Renal pelvis (tissue), 12 donors: ENCODE measurements at places on chromosomes 1 and 21. TPM values are rescaled to one million over a fixed set of nuclear protein-coding genes. Genes with fewer than 3 reads are reported as not detected.

DNA sequence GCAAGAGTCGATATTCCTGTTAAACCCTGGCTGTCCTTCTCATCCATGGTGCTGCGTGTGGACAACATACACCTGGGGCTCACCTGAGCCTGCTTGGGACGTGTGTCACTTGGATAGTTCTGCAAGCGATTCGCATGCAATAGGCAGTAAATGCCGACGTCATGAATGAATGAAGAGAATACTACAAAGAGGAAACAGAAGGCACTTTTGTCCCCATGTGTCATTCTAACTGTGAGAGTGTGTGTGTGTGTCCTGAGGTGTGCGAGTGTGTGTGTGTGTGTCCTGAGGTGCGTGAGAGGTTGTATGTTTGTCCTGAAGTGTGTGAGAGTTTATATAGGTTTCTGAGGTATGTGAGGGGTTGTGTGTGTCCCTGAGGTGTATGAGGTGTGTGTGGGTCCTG lies 647 bp upstream of the TCP10L start:
- DNase-seq = no peak

DNA sequence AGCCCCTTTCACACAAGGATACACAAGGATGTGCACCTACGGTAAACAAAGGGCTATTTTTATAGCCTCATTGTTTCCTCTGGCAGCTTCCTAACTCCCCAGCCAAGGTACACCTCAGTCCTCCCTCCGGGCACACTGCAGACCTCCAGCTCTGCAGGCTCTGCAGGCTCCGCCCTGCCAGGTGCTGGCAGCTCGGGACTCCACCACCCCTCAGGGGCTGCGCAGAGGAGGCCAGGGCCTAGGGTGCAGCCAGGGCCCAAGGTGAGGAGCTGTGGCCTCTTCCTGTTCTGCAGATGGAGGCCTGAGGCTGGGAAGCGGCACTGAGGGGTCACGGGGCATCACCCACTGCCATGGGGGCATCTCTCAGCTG lies 19.8 kb upstream of the CLSTN1 start:
- no peak for DNase-seq

GRCh38 chr1:22056936-22057335 lies 4.4 kb downstream of the CDC42 start:
- no peak for DNase-seq

- no peak for DNase-seq
Measured at GRCh38 chr1:164534863-164535610, 23.9 kb upstream of the PBX1 start.

DNA sequence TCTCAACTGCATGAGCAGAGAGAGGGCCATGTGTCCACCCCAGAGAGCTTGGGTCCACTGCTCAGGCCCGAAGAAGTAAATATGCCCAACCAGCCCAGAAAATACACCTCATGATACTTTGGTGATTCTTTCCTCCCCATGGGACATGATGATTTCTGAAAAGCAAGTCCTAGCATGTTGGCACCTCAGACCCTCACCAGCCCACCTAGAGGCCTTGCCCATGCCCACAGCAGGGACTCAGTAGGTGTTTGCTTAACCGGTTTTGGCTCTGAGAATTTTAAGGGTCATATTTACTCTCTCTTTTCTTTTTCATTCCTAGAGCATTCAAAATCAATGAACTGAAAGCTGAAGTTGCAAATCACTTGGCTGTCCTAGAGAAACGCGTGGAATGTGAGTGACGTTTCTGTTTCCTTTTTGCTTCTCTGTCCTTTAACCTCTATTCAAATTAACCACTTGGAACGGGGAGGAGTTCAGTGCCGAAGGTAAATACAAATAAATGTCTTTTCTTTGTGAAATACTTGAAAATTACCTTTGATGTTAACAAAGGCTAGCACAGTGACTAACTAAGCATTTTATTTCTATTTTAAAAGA lies 79.7 kb downstream of the PDE9A start:
- DNase-seq = no peak

GRCh38 chr1:175564119-175564518 lies 179.3 kb downstream of the TNR start:
- DNase-seq = no peak

GRCh38 chr1:147853391-147853790 lies 49.2 kb upstream of the GJA8 start:
- no peak for DNase-seq

DNA sequence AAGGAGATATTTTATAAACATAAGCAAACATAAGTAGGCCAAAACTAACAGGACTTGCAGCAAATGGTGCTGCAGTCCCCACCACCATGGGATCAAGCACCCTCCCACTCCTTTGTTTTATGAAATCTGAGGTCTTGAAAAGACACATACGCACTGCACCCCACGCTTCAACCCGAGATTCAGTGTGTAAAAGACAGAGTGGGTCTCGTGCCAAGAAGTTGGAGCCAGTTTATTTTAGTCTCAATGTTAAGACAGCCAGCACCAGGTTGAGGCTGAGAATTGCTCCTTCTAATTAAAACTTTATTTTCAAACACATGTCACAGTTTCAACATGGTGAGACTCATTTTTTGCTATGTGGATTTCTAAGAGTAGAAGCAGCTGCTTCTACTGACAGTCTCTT lies 139.1 kb upstream of the TIAM1 start:
- DNase-seq = no peak

- DNase-seq = no peak
Measured at GRCh38 chr1:168379104-168379860, 98.6 kb downstream of the TBX19 start.

DNA sequence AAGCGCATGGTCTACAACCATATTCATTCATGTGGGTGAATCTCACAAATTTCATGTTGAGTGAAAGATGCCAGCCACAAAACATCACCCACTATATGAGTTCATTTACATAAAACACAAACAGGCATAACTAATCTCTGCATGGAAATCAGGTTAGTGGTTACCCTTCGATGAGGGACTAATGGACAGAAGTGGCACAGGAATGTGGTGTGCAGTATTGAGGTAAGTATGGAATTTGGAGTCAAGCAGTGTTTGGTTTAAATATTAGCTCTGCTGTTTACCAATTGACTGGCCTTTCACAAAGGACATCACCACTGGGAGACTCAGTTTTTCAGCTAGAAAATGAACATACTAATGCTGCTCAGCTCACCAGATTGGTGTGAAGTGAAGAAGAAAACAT lies 24.2 kb downstream of the CCDC185 start:
- DNase-seq = no peak

DNA sequence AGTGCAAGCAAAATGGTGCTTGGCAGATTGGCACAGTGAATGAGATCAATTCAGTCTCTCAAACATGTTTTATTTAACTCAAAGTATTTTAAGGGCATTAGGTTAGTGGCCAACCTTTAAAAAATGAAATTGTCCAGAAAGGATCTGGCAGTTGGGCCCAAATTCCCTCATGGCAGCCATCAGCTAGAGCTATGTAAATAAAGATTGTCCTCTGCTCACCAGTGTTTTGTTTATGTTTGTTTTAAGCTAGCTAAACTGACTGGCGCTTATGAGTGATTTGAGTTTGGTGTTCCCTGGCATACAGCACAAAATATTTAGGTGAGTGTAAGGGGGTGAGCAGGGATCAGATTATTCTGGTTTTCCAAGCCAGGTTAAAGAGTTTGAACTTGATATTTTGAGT lies 18.1 kb downstream of the HDAC1 start:
- no peak for DNase-seq

Gene MPL
- 0.42 TPM for polyA plus RNA-seq

Gene TMEM240
- polyA plus RNA-seq = 8.6 TPM

Gene AADACL4
- 1.2 TPM for polyA plus RNA-seq
